ENCODE measurements at places on chromosomes 4 and X. TPM values are rescaled to one million over a fixed set of nuclear protein-coding genes. Genes with fewer than 3 reads are reported as not detected.

DNA sequence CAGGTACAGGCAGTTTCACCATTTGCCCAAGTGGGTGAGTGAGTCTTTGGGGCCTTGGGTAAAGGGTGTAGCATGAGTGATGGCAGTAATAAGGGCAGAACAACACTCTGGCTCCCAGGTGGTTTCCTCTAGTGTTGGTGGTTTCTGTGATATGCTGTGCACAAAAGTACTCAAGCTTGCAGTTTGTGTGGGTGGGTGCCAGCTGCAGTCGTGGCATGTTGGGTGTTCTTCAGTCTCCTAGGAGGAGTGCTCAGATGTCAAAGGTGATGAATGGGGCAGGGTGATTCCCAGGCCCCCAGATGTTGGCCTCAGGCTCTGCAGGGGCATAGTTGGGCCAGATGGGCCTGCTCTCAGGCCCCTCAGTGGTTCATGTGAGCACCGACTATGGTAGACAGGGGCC, 166.1 kb upstream of the KLF8 start:
- DNase-seq: no peak

DNA sequence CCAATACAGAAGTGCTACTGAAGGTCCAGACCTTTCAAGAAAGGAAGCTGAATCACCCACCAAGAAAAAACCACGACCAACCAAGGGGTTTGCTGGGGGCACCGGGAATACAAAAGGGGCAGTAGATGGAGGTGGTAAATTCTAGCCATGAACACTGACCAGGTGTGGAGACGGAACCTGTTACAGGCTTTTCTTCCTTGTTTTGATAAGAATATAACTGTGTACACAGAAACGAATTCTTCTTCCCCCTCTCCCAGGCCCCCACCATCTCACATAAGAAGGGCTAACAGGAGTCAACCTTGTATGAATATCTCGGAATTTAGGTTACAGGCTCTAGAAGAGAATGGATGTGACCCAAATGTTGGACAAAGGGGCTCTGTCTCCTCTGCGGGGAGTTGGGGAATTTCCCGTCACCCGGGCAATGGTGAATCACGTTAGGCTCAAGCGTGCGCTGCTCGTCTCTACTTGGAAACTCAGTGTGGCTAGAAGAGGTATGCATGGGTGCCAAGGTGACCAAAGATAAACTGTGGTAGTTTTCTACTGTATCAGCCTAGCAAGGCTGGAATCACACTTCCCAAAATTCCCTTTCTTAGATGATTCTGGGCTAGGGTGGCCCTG, 87.0 kb downstream of the AFAP1 start:
- DNase-seq: no peak

DNA sequence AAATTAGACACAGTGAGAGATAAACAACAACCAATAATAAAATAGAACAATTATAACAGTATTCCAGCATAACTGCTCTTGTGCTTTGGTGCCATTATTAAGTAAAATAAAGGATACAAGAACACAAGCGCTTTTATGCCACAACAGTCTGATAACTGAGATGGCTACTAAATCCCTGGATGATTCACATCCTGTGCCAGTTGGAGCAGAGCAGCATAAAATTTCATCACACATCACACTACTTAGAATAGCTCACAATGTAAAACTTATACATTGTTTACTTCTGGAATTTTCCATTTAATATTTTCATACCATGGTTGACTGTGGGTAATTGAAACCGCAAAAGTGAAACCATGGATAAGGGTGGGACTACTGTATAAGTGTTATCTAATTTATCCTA, 399.9 kb upstream of the CNKSR2 start:
- no peak for DNase-seq

- DNase-seq: no peak
These were observed 165.3 kb downstream of the GLRA2 start for GRCh38 chrX:14694611-14695010.

DNA sequence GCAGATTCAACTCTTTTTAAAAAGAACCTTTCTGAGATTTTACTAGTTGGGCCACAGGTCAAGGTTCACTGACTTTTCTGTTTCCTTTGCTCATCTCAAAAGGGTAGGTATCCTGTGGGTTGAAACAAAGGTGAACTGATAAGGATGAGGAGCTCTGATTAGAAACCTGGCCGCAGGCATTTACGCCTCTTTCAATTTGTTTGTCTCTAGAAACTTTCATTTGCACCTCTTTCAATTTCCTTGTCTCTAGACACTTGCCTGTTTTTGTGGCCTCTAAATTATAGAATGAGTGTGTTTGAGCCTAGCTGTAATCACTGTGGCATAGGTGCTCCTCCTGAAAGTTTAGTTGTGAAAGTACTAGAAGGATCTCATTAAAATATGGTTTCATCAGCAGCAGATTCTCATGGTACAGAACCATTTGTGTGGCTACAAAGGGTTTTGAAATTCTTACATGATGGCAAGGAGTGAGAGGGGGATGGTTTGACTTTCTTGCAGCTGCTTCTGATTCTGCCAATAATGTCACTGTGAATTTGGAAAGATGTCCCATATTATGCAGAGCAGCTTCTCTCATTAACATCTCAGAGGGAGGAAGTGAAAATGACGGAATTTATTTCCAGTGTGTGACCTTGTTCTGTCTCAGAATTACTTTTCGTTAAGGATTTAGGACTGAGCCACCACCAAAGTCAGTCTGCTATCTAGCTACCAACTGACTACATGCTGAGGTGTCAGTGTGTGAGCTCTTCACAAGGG, 142.2 kb downstream of the SH2D1A start:
- DNase-seq: no peak

DNA sequence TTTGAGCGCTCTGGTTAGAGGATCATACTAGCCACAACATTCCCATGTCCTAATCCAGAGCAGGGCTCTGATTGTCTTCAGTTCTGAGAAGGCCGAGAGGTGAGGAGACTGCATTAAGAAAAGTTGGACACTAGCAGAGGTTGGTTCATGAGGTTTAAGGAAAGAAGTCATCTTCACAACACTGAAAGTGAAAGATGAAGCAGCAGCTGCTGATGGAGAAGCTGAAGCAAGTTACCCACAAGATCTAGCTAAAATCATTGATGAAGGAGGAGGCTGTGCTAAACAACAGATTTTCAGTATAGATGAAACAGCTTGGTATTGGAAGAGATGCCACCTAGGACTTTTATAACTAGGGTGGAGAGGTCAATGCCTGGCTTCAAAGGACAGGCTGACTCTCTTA, 36.8 kb downstream of the RAP1GDS1 start:
- DNase-seq: no peak

DNA sequence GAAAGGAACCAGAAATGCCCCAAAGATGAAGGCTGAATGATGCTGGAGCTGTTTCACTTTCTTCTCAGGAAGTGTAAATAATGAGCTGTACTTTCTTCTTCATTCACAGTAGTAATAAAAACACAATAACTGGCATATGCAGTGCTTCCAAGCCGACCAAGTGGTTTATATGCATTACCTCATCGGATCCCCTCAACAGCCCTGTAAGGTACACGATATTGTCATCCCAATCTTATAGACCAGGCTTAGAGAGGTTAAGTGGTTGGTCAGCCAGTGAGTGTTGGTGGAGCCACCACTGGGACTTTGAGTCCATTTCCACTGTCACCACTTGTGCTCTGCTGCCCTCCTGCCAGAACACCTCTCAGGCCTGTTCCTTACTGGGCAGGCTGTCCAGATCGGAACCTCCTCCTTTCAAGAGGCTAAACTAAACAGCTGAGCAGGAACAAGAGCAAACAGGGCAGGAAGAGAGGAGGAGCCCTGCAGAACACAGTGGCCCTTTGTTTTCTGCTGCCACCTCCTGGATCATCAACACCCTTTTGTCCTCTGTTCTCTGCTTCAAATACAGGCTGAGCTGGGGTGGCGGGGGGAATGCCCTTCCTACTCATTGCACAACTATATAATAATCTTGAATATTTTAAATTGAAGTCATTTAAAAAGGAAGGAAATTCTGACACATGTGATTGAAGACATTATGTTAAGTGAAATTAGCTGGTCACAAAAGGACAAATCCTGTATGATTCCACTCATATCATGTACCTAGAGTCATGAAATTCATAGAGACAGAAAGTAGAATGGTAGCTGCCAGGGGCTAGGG, 112.5 kb upstream of the ATP6AP2 start:
- peak; percentile 78 for DNase-seq

DNA sequence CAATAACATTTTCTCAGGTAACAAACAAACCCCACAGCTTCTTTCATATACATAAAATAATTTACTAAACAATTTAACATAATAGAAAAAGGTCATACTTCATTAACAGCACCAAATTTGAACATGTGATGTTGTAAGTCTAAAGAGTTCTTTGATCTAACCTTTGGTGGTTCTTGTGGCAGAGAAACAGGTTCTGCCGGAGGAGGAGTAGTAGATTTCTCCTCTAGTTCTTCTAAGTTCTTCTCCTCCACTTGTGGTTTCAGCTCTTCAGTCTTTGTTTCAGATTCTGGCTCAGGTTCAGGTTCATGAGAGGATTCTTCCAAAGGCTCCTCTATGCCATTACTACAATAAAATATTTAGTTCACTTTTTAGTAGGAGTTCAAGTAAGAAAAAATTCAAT, 18.3 kb downstream of the G3BP2 start:
- DNase-seq: no peak

GRCh38 chr4:131302108-131302507, 1847.0 kb upstream of the PCDH10 start:
- no peak for DNase-seq

- DNase-seq: no peak
These were observed 25.7 kb downstream of the ADGRG2 start for GRCh38 chrX:19096586-19096985.

DNA sequence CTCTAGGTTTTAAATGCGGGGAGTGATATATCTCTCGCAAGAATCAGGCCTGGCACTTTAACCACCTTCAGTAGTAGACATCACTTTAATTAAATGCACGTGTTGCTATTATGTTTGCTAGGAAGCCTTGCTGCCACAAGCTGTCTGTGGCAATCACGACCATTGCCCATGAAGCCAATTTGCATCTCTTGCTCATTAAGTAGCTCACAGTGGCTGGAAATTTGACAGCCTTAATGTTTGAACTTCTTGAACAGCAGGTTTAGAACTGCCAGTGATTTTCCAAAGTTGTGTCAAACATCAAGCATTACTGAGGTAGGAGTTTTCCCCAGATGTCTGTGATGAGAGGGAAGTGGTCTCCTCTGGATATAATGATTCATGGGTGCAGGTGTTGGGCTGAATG, 642.3 kb upstream of the CPEB2 start:
- DNase-seq: no peak

- DNase-seq: no peak
These were observed 40.5 kb upstream of the RELL1 start for GRCh38 chr4:37726666-37727065.

- no peak for DNase-seq
These were observed 84.3 kb downstream of the FHDC1 start for GRCh38 chr4:153020457-153020856.

DNA sequence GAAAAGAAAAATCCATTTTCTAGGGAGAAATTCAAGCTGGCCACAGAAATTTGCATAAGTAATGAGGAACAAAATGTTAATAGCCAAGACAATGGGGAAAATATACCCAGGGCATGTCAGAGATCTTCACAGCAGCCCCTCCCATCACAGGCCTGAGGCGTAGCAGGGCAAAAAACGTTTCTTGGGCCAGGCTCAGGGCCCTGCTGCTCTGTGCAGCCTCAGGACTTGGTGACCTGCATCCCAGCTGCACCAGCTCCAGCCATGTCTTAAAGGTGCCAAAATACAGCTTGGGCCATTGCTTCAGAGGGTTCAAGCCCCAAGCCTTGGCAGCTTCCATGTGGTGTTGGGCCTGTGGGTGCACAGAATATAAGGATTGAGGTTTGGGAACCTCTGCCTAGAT, 32.1 kb upstream of the TMPRSS11B start:
- no peak for DNase-seq

GRCh38 chr4:7368296-7368695, 66.4 kb downstream of the PSAPL1 start:
- DNase-seq: no peak

DNA sequence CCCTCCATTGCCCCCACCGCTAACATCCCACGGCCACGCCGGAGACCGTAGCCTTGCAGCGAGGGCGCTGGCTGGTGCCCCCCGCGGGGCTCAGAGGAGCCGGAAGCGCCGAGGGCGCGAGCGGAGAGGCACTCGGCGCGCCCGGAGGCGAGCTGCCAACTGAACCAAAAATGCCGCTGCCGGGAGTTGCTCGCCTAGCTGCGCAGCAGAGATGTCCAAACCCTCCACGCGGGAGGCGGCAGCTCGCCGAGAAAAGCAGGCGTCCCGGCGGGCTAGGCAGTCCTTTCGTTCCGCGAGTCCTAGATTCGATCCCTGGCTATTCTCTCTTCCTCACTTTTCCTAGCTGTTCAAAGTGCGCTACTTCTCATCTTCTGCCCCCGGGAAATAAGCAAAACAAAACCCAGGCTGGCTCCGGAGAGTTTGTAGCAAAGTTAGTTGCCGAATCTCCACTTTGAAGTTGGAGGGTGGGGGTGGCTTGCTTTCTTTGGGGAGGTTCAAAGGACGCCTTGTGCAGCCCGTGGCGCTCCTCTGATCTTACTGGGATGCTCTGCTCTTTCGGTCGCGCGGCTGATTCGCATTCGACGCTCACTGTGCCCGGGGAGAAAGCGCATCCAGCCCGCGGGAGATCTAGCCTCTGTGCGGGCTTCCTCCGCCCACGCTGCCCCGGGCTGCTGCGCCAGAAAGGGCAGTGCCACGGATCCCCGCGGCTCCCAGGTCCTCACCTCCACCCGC, 723 bp downstream of the NKX6-1 start:
- DNase-seq: peak; percentile 40

- no peak for DNase-seq
These were observed 301.0 kb downstream of the KCTD8 start for GRCh38 chr4:44147571-44148075.

DNA sequence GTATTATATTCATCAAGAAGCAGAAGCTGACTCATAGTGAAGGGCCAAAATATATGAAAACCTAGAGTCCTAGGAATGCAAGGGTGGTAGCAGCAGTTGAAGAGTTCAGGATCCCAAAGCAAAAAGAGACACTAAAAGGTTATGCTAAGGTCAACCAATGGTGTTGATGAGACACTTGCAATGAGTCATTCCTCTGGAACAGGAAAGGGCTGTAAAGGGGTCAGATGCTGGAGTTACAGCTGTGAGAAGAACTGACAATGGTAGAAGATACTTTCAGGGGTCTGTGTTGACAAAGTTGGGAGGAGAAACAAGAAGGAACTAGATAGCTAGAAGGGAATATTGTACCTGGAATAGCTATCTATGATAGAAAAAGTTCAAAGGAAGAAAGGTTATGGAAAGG, 47.5 kb downstream of the ZGRF1 start:
- no peak for DNase-seq

- DNase-seq: no peak
These were observed 101.8 kb downstream of the ARAP2 start for GRCh38 chr4:36142504-36142903.

DNA sequence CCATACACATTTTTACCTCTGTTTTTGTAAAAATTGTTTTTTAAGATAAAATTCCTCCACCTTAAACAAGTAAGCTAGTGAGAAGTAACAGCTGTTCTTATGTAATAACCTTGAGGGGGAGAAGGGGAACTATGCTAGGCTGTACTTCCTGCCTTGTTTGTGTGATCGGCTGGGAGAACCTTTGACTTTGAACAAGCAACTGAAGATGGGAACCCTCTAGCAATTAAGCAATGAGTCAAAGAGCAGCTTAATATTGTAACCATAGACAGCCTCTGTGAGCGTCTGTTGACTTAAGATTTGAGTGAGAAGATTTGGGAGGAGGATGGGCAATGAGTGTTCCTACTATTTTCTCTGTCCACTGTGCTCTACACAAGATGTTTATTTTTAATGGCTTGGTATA, 135.1 kb downstream of the SCLT1 start:
- no peak for DNase-seq

- DNase-seq: no peak
These were observed 46.5 kb downstream of the RFC1 start for GRCh38 chr4:39319676-39320075.

COL4A5 gene
- total RNA-seq: 65.5 TPM

SOWAHD gene
- 0.31 TPM for total RNA-seq

BGN gene
- 62.2 TPM for total RNA-seq

CLGN gene
- 5.3 TPM for total RNA-seq

CITED1 gene
- 4.6 TPM for total RNA-seq

IL21 gene
- total RNA-seq: not detected

Data from tongue (tissue), 3 donors.